ENCODE measurements at places on chromosomes 5 and 9. TPM values are rescaled to one million over a fixed set of nuclear protein-coding genes. Genes with fewer than 3 reads are reported as not detected.

The PCDHGA5 gene
- not detected for polyA plus RNA-seq

The SLC9A3 gene
- polyA plus RNA-seq, result 3.4 TPM

The CEL gene
- not detected for polyA plus RNA-seq

The MARCOL gene
- not detected for polyA plus RNA-seq

The ADGRD2 gene
- not detected for polyA plus RNA-seq

The GPR151 gene
- polyA plus RNA-seq, result not detected

The FGF18 gene
- not detected for polyA plus RNA-seq

The C1QTNF2 gene
- polyA plus RNA-seq, result not detected

The RAB3C gene
- not detected for polyA plus RNA-seq

The RPS23 gene
- 4,971 TPM for polyA plus RNA-seq

The GADD45G gene
- polyA plus RNA-seq, result not detected

The UQCRQ gene
- 584 TPM for polyA plus RNA-seq

The FABP6 gene
- not detected for polyA plus RNA-seq

The CDH18 gene
- polyA plus RNA-seq, result not detected

The NR4A3 gene
- polyA plus RNA-seq, result not detected

The C9orf57 gene
- polyA plus RNA-seq, result not detected

The EIF4E1B gene
- polyA plus RNA-seq, result not detected

The OTP gene
- polyA plus RNA-seq, result not detected

The SLC6A19 gene
- polyA plus RNA-seq, result not detected

The GBGT1 gene
- polyA plus RNA-seq, result 0.14 TPM

The SLC34A3 gene
- polyA plus RNA-seq, result not detected

The CDH6 gene
- polyA plus RNA-seq, result not detected

The GGTA1 gene
- polyA plus RNA-seq, result not detected

The MYMK gene
- not detected for polyA plus RNA-seq

The GFRA3 gene
- polyA plus RNA-seq, result not detected

The PCDHGA11 gene
- not detected for polyA plus RNA-seq

The PCDHGB1 gene
- polyA plus RNA-seq, result not detected

The TUBB4B gene
- polyA plus RNA-seq, result 17.5 TPM

The SHISAL2B gene
- not detected for polyA plus RNA-seq

The ACO1 gene
- polyA plus RNA-seq, result 12.3 TPM

The CACNA1B gene
- polyA plus RNA-seq, result not detected

The PCDHB6 gene
- not detected for polyA plus RNA-seq

The COL15A1 gene
- polyA plus RNA-seq, result not detected

The ECSCR gene
- polyA plus RNA-seq, result not detected

The AHRR gene
- polyA plus RNA-seq, result not detected

The PJA2 gene
- 55.3 TPM for polyA plus RNA-seq

The DNAJC21 gene
- 17.3 TPM for polyA plus RNA-seq

The TAS2R1 gene
- polyA plus RNA-seq, result not detected

The SLC25A2 gene
- polyA plus RNA-seq, result 0.34 TPM

The PGM5 gene
- polyA plus RNA-seq, result not detected

The TTC39B gene
- 14.9 TPM for polyA plus RNA-seq

The DOK3 gene
- polyA plus RNA-seq, result 0.25 TPM

The FCN2 gene
- polyA plus RNA-seq, result not detected

The ARL14EPL gene
- not detected for polyA plus RNA-seq

The IFNA21 gene
- polyA plus RNA-seq, result not detected

The DMRT3 gene
- not detected for polyA plus RNA-seq
